ENCODE measurements at places on chromosomes 2 and 18. TPM values are rescaled to one million over a fixed set of nuclear protein-coding genes. Genes with fewer than 3 reads are reported as not detected.

- no peaks in the 10 kb centered on the region for H3K4me1 ChIP-seq
- H3K4me3 ChIP-seq, result no peak overlapping the region
Measured at GRCh38 chr2:49037197-49037596, 117.1 kb downstream of the FSHR start.

GRCh38 chr2:228417526-228417925 is 236.0 kb upstream of the SPHKAP start:
- H3K27ac ChIP-seq, result no peak overlapping the region
- no peaks in the 10 kb centered on the region for H3K36me3 ChIP-seq
- H3K27me3 ChIP-seq, result no peaks in the 10 kb centered on the region
- DNase-seq, result no peak
- H3K4me1 ChIP-seq, result no peaks in the 10 kb centered on the region

GRCh38 chr18:68942230-68942629 is 144.3 kb downstream of the CCDC102B start:
- no peak overlapping the region for H3K27ac ChIP-seq
- DNase-seq, result no peak
- no peaks in the 10 kb centered on the region for H3K27me3 ChIP-seq
- no peak overlapping the region for H3K4me3 ChIP-seq

Gene CELF4
- total RNA-seq, result not detected

GRCh38 chr2:28401948-28402550 is 9.4 kb downstream of the FOSL2 start:
- DNase-seq, result no peak
- no peaks in the 10 kb centered on the region for H3K27me3 ChIP-seq
- no peak overlapping the region for H3K27ac ChIP-seq
- H3K4me1 ChIP-seq, result peaks cover 34% of the 10 kb centered on the region

Gene OR6B2
- not detected for total RNA-seq

- H3K36me3 ChIP-seq, result no peaks in the 10 kb centered on the region
- no peak overlapping the region for H3K4me3 ChIP-seq
- no peak for DNase-seq
- H3K27ac ChIP-seq, result no peak overlapping the region
- no peaks in the 10 kb centered on the region for H3K27me3 ChIP-seq
Measured at GRCh38 chr2:221235941-221236340, 336.2 kb downstream of the EPHA4 start.

DNA sequence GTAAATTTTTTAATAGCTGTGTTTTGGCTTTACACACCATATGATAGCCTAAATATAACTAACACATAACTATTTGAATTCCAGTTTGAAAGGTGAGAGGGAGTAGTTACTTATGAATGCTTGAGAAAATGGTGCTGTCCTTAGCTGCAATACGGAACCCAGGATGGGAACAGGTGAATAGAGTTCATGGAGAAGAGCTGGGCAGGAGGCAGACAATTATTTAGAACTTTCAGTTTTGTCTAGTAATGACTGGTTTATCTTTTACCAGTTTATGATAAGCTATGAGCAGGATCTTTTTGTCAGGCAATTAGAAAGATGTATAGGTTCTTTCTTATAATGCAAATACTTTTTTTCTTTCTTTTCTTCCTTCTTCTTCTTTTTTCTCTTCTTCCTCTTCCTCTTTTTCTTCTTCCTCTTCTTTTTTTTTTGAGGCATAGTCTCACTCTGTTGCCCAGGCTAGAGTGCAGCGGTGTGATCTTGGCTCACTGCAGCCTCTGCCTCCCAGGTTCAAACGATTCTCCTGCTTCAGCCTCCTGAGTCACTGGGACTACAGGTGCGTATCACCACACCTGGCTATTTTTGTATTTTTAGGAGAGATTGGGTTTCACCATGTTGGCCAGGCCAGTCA is 25.9 kb downstream of the UBR3 start:
- H3K4me3 ChIP-seq, result no peak overlapping the region
- DNase-seq, result no peak
- no peak overlapping the region for H3K27ac ChIP-seq

Gene TUBA3E
- not detected for total RNA-seq

GRCh38 chr2:134839649-134840048 is 1.2 kb downstream of the ACMSD start:
- H3K27me3 ChIP-seq, result no peaks in the 10 kb centered on the region
- no peaks in the 10 kb centered on the region for H3K36me3 ChIP-seq
- no peak overlapping the region for H3K27ac ChIP-seq
- H3K4me1 ChIP-seq, result no peaks in the 10 kb centered on the region
- no peak for DNase-seq

Gene VWA3B
- total RNA-seq, result not detected

DNA sequence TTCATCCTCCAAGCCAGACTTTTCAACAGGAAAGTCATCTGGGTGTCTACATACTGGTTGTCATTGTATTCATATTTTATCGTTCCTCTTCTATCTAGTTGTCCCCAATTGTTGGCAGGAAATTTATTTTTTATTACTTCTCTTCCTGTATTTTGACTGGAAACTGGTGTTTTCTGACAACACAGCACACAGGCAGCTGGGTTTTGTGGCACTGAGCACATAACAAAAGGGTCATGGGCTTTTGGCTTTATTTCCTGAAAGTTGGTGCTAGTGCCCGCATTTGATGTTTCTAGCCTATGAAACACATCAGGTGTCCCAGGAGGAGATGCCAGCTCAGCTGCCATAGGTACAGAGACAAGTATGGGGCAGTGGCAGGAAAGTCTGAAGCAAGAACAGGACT is 126.4 kb downstream of the TMEM17 start:
- H3K36me3 ChIP-seq, result no peaks in the 10 kb centered on the region
- no peak for DNase-seq
- no peaks in the 10 kb centered on the region for H3K4me1 ChIP-seq
- no peak overlapping the region for H3K27ac ChIP-seq
- no peaks in the 10 kb centered on the region for H3K27me3 ChIP-seq

Data from CD4-positive, alpha-beta memory T cell (primary cell).